ENCODE measurements at places on chromosomes 2 and 18.

GRCh38 chr2:51789918-51790317 is 758.0 kb upstream of the NRXN1 start:
- DNase-seq, result no peak

- no peak for DNase-seq
These were observed 364.8 kb upstream of the GALNT5 start for GRCh38 chr2:156892467-156893281.

- no peak for DNase-seq
These were observed 70.7 kb upstream of the BCL2L11 start for GRCh38 chr2:111049792-111050640.

DNA sequence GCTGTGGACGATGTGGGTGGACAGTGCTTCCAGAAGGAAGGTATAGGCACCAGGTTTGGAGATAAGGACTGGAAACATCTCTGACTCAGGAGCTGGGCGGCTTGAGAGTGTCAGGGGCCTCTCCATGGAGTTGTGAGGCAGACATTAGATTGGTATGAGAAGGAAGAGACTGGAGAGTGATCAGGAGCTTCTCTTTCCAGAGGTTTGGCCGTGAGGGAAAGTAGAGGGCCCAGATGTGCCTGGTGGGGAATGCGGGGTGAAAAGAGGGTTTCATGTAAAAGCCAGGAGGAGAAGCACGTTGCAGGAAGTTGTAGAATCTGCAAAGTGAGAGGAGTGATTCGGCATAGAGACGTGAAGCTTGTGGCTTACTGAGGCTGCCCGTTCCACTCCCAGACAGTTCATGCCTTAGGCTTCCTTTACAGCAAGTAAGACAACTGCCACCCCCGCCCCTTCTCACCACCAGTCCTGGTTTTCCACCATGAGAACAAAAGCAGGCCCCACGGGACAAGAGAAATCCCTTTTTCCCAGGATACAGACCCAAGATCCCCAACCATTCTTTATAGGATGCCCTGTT is 166.3 kb upstream of the HDAC4 start:
- no peak for DNase-seq

GRCh38 chr18:40346146-40346545 is 1608.9 kb upstream of the PIK3C3 start:
- no peak for DNase-seq

DNA sequence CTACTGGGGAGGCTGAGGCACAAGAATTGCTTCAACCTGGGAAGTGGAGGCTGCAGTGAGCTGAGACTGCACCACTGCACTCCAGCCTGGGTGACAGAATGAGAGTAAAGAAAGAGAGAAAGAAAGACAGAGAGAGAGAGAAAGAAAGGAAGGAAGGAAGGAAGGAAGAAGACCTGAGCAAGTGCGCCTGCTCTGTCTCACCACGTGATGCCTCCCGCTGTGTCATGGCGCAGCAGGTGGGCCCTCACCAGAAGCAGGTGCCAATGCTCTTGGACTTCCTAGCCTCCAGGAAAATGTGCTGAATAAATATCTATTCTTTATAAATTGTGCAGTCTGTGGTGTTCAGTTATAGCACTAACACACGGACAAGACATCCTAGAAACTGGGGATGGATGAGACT is 270.0 kb downstream of the CYP26B1 start:
- no peak for DNase-seq

GRCh38 chr2:173740639-173741038 is 224.5 kb downstream of the SP3 start:
- DNase-seq, result no peak

GRCh38 chr2:100239486-100240210 is 82.7 kb downstream of the LONRF2 start:
- DNase-seq, result no peak

- no peak for DNase-seq
These were observed 62.1 kb upstream of the ZNF516 start for GRCh38 chr18:76557026-76557575.

DNA sequence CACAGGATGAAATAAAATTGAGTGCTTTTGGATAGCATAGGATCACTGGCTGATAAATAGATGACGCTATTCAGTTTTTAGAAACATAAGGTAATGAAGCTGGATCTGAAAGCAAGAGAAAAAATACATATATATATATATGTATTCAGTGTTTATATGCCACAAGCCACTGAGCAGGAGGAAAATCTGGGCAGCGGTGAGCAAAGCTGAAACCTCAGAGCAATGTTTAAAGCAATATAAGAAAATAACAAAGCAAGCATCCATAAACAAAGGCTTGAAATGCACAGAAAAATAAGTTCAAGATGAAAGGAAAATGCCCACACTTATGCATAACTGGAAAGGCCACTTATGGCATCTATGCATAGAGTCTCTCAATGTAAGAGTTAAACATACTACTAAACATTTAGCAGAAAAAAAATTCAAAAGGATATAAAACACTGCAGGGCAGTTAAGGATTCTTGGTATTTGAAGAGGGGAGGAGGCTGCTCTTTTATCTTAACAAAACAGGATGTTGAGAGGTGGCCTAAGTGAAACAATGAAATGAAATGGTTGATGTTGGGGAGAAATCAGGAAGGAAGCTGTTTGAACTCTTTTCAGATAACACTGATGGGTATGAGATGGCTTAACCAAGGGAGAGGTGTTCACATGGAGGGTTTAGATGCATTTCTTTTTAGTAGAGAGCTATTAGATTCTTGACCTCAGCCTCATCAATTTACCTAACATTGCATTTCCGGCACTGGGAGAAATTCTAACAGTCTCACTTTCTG is 129.1 kb downstream of the ARHGAP15 start:
- no peak for DNase-seq

- DNase-seq, result no peak
These were observed 48.8 kb downstream of the RABL2A start for GRCh38 chr2:113675875-113676274.

DNA sequence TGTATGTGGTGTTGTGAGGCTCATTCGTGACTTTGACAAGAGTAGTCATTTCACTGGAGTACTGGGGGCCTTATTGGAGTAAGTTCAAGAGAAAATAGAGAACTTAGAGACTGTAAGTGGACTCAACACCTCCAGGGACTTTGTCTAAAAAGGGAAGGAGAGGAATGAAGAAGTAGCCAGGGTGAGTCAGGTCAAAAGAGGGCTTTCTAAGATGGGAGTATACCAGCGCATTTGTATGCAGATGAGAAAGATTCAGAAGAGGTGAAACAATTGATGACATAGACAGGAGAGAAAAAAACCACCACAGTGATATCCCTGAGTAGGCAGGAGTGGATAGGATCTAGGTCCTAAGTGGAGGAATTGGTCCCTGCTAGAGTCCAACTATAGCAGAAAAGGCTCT is 246.8 kb downstream of the IKZF2 start:
- DNase-seq, result no peak

- no peak for DNase-seq
These were observed 265.0 kb downstream of the KCNJ3 start for GRCh38 chr2:154963511-154963910.

- DNase-seq, result no peak
These were observed 24.5 kb downstream of the MYO3B start for GRCh38 chr2:170202437-170202836.

DNA sequence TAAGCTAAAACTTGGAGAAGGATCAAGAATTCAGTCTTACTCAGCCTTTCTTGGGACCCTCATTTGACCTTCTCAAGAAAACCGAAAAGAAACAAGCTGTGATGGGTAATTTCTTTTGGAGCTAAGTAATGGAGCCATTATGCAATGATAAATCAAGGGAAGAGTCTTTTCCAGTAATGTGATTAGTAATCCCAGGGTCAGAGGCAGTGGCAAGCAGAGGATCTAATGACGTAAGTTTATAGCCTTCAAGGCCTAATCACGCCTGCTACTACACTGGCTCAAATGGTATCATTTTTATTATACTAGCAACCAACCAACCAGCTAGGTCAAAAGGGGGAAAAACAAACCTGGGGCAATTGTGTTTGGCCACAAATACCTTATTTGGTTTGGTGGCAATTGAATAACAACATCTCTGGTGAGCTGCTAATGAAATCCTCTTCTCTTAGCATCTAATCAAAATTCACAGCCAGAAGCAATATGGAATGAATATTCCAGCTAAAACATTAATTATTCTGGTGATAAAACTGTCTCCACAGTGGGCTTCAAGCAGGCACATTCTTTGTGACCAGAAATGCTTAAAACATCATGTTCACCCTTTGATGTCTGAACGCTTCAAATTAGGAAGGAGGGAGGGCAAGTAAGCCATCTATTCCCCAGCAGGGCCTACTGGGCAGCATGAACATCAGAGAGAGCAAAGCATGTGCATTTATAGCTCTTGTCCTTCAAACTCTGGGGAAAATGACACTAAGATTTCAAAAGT is 114.9 kb upstream of the SULT1C3 start:
- no peak for DNase-seq

- no peak for DNase-seq
These were observed 295.4 kb upstream of the CRIM1 start for GRCh38 chr2:36060133-36060532.

- no peak for DNase-seq
These were observed 65.4 kb downstream of the LRRFIP1 start for GRCh38 chr2:237692601-237693290.

GRCh38 chr2:225207043-225207442 is 164.8 kb upstream of the DOCK10 start:
- no peak for DNase-seq

DNA sequence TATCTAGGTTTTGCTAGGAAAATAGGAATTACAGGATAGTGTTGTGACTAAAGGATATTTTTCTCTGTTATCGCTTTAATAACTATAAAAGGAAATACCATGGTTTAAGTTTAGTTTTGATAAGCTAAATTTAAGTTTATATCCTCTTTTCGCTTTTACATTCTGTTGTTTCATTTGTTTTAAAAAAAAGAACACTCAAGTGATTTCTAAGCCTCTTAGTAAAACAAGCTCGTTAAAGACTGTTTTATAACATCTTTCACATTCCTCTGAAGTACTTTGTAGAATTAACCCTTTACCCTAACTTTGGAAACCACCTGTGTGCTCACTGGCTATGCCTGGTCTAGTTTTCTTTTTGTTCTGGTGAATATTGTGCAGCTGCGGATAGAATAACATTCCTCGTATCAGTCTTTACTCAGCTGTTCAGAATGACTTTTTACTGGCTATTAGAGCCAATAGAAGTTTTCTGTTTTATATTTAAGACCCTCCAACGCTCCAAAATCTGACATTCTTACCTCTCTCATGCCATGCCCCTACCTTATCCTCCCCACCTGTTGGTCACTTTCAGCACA is 183.1 kb downstream of the PTPRM start:
- no peak for DNase-seq

DNA sequence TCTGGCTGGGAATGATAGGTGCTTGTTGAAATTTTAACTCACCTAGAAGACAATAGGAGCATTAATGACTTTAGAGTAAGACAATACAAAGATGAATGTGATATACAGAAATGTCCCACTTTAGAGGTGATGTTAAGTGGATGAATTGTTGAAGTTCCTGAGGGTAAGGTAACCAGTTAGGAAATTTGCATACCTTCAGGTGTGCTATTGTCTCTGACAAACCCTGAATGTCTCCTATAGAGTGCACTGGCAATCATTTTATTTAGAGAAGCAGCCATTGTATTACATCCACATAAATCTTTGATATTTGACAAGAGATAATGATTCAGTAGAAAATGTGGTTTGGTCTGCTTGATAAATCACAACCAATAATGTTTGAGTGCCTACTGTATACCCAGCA is 228.5 kb downstream of the RNF144A start:
- no peak for DNase-seq

- no peak for DNase-seq
These were observed 150.1 kb downstream of the WDPCP start for GRCh38 chr2:63438181-63438580.

DNA sequence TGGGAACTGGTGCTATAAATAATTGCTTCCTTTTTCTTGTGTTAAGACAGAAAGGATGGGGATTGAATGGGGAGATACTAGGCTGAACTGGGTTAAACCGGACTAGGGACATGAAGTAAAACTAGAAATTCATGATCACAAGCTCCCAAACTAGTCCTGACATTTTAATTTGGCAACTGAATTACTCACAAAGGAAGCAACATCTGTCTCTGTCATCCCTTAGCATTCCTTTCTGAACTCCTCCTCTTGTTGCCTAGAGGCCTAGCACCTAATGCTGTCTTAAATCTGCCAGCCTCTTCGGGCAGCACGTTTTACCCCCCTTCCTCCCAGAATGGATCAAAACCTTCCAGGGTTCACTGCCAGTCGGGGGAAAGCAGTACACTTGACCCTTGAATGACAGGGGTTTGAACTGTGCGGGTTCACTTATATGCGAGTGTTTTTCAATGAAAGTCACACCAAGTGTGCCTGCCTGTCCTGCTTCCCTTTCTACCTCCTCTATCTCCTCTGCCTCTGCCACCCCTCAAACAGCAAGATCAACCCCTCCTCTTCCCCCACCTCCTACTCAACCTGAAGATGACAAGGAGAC is 8.2 kb downstream of the KCTD1 start:
- no peak for DNase-seq

- no peak for DNase-seq
These were observed 2.2 kb downstream of the PSD4 start for GRCh38 chr2:113175736-113176695.

DNA sequence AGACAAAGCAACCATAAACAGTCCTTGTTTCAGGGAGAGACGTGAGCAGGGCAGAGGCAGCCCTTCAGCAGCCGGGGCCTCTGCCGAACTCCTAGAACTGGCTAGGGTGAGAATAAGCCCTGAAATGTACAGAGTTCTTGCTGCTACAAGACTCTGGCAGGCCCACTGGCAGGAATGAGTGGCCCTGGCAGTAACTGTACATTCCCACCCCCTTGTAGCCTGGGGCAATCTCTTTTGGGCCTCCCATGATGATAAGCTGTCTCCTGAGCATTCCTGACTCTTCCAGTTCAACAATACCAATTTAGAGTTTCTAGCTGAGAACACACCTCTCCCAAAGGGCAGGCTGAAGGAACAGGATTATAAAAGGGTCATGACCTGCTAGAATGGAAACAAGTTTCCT is 54.3 kb downstream of the HAUS1 start:
- DNase-seq, result no peak

DNA sequence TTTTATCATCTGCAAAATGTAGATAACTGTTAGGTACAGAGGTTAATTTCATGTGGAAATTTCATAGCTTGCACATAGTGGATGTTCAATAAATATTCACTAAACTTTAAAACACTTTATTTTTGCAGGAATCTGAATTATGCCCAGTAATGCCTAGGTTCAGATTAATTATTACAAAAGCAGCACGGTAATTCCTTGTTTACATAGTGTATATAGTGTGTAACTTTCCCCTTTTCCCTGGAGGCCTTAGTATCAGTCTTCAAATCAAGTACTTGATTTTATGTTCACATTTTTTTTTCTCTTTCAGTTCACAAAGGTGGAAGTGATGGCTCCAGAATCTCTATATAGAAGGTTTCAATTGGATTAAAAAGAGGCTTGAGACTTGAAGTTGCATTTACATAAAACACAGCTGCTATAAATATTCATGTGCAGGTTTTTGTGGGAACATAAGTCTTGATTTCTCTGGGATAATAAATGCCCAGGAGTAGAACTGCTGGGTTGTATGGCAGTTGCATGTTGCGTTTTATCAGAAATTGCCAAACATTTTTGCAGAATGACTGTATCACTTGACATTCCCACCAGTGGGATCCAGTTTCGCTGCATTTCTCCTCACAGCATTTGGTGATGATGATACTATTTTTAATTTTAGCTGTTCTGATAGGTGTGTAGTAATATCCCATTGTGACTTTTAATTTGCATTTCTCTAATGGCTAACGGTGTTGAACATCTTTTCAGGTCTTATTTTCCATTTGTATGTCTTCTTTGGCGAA is 27.6 kb upstream of the LGALSL start:
- DNase-seq, result no peak

GRCh38 chr2:204931562-204931961 is 386.3 kb downstream of the PARD3B start:
- DNase-seq, result no peak

GRCh38 chr2:236169151-236169721 is 1.1 kb upstream of the GBX2 start:
- DNase-seq, result no peak

GRCh38 chr2:151333083-151333482 is 24.3 kb upstream of the TNFAIP6 start:
- DNase-seq, result no peak
